ENCODE measurements at places on chromosomes 13 and 19. TPM values are rescaled to one million over a fixed set of nuclear protein-coding genes. Genes with fewer than 3 reads are reported as not detected.

DNA sequence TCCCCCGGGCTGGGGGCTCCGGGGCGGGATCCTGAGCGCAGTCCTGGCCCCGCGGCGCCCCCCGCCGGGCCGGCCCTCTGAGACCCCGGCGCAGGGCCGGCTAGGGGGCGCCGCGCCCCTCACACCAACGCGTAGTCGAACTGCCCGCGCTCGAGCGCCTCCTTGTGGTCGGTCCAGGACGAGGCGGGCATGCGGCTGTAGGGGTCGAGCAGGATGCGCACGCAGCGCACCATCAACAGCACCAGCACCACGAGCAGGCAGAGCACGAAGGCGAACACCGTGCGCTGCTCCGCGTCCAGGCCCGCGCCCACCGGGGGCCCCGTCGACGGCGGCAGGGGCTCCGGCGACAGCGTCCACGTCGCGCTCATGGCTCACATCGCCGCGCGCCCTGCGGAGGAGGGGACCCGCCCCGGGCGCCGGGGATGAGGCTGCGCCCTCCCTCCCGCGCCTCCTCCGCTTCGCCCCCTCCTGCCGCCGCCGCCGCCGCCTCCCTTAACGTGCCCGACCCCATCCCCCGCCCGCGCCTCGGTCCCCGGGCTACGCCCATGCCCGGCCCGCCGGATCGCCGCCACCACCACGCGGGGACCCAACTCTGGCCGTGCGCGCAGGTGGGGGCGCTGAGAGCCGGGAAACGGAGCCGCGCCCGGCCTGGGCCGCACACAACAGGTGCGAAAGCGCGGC lies 624 bp downstream of the CTXN1 start:
- no peak for DNase-seq

DNA sequence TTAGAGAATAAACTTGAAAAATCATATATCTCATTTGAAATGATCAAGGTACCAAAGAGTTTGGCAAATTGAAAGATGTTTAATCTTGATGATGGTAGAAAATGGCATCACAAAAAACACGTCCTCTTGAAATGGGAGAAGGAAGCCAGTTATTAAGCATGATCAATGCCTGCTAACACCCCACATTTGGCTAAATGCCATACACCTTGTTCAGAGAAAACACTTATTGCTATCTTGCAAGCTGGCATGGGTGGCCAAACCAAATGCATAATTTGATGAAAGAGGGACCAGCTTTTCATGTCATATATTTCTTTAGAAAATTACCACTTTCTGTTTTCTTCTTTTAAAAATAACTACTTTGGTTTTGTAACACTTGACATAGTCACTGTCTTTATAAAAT lies 141.3 kb downstream of the ZAR1L start:
- no peak for DNase-seq

- DNase-seq: no peak
Measured at GRCh38 chr19:16259385-16260159, 61.9 kb downstream of the AP1M1 start.

DNA sequence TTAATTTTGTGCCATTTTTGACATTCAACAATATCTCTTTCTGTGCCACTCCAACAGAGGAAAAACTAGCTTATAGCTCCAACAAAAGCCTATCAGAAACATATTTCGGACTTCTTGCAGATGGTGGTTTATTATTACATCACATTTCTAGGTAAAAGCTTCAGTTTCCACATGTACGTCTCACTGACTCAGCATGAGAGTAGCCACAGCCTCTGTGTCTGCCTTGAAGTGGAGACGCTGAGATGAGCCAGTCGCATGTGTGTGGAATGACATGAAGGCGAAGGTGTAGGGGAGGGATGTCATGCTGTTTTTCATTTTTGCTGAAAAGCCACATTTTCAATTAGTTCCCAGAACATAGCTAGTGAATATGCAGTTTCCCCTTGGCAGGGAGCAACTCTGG lies 598.6 kb downstream of the EFNB2 start:
- no peak for DNase-seq

DNA sequence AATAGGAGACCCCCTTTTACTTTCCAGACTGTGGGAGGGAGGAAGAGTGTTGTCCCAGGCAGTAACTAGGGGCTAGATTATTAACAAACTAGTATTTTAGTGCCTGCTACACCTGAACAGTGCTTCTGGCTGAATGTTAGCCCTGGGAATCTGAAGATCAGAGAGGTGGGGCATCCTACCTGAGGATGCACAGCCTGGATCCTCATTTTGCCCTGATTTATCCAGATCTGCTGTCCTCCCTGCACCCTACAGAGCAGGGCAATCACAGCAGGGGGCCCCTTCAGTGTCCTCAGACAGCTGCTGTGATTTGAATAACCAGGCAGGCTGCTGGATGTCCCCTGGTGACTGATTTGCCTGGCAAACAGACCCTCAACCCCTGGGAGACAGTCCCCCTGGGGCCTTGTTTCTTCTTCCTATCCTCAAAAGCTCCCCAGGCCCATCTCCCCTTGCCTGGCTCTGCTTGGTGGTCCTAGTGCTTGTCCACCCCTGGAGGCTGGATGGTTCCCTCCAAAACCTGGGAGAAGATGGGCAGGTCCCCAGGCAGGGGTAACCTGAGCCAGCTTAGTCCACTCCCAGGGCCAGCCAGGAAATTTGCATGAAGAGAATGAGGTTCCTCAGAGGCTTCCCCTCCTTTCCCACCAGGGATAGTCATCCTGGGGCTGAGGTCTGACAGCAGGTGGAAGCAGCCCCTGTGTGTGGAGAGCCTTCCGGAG lies at the start of gene OVOL3:
Gene OVOL3 (plus strand): TSS at position 657 of the 713 bp plus-strand sequence. CDS start 60 bp downstream, outside the sequence.
- DNase-seq: no peak

DNA sequence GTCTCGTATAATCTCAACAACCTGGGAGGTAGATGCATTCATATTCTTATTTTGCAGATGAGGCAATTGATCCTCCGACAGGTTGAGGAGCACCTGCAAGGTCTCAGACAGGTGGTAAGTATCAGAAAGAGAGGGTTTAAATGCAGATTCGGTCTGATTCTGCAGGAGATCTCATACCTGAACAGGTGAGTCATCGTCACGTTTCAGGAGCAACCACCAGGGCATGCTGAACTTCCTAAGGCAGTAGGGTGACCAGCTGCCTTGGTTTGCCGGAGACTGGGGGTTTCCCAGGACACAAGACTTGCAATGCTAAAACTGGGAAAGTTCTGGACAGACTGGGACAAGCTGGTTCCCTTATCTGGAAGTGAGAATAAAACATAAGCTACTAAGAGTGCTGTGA lies 68.8 kb upstream of the TSHZ3 start:
- DNase-seq: no peak

DNA sequence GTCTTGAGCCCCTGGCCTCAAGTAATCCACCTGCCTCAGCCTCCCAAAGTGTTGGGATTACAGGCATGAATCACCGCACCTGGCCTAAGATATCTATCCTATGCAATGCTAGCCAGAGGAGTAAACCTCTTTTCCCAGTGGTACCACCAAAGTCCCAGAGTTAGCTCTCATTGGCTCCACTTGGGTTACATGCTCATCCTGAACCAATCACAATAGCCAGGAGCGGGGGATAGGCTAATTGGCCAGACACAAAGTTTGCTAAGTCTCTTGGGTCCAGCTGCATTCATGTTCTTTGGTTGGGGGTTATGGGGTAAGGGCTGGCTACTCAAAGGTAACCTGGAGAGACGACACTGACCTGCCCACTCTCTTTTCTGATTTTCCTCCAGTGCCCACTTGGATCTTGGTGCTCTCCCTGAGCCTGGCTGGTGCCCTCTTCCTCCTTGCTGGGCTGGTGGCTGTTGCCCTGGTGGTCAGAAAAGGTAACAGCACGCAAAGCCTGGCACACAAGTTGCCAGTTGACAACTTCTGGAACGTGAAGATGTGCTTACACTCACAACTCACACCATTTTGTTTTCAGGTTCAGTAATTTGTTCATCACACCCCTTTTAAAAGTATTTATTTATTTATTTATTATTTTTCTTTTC lies 7.8 kb downstream of the C19orf38 start:
- no peak for DNase-seq

GRCh38 chr19:54339646-54340358 lies 840 bp upstream of the LILRA4 start:
- DNase-seq: no peak

DNA sequence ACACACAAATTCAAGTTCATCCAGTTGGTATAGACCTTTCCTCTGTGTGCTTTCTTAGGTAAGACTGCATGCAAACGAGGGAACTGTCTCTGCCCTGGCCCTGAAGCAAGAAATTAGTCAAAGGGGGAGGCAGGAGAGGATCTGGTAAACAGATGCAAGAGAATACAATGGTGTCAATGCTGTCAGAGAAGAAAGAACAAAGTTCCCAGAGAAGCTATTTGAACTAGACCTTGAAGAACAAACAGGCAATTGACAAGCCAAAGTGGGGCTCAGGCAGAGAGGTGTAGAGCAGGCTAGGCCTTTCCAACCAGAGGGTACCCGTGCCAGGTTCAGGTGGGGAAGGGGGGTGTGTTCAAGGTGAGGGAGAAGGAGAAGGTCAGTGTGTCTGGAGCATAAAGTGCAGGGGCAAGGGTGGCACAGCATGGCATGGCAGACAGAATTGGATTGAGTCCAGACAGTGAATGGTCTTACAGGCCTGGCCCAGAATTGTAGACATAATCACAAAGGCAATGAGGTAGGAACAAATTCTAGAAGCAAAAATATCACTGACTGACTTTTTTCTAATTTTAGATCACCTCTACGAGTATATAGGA lies 95.0 kb upstream of the STARD13 start:
- DNase-seq: no peak

DNA sequence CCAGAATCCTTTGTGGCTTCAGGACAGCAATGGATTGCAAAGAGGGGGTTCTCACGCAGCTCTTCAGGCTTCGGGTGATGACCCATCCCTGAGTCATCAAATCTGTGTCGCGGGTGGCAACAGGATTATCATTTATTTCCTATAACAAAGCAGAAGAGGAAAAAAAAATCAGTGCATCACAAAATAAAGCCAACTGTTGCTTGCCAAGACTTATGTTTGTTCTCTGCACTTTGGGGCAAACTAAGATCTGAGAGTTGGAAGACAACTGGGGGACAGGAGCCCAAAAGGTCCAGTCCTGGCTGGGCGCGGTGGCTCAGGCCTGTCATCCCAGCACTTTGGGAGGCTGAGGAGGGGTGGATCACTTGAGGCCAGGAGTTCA lies 6.4 kb downstream of the GNA15 start:
- DNase-seq: no peak

GRCh38 chr13:113052206-113052605 lies 53.4 kb upstream of the F7 start:
- no peak for DNase-seq

DNA sequence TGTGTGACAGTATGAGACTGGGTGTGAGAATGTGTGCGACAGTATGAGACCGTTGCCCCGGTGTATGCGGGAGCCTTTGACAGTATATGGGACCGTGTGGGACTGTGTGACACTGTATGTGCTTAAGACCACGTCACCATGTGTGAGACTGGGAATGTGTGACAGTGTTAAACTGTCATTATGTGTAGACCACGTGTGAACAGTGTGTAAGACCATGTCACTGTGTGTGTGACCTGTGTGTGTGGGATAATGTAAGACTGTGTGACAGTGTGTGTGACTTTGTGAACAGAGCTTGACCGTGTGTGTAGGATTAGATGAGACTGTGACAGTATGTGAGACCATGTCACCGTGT lies 549 bp downstream of the ZNF583 start:
- no peak for DNase-seq

DNA sequence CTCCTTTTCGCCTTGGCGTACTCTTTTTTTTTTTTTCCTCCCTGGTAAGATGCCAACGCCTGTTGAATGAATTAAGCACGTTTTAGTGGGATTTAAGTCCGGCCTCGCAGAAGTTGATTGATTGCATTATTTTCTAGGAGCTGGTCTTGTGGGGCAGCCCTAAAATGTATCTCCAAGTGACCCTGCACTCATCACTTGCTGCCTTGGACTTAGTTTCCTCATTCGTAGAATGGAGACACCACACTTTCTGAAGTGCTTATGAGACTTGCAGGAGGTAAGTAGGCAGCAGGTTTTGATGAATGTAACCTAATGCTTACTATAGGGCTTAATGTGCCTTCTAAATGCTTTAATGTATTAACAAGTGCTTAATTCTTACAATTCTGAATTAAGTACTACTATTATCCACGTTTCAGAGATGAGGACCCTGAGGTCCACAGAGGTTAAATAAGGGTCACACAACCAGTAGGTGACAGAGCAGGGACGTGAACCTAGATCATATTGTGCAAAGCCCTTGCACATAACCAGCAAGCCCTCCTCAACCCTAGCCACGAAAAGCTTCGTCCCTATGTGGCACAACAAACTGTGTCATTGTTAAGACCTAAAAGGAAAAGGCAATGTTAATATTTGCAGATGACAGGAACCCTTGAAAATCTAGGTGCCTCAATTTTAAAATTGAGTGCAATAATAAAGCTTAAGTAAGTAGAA lies 514 bp upstream of the ARGLU1 start:
- DNase-seq: no peak

DNA sequence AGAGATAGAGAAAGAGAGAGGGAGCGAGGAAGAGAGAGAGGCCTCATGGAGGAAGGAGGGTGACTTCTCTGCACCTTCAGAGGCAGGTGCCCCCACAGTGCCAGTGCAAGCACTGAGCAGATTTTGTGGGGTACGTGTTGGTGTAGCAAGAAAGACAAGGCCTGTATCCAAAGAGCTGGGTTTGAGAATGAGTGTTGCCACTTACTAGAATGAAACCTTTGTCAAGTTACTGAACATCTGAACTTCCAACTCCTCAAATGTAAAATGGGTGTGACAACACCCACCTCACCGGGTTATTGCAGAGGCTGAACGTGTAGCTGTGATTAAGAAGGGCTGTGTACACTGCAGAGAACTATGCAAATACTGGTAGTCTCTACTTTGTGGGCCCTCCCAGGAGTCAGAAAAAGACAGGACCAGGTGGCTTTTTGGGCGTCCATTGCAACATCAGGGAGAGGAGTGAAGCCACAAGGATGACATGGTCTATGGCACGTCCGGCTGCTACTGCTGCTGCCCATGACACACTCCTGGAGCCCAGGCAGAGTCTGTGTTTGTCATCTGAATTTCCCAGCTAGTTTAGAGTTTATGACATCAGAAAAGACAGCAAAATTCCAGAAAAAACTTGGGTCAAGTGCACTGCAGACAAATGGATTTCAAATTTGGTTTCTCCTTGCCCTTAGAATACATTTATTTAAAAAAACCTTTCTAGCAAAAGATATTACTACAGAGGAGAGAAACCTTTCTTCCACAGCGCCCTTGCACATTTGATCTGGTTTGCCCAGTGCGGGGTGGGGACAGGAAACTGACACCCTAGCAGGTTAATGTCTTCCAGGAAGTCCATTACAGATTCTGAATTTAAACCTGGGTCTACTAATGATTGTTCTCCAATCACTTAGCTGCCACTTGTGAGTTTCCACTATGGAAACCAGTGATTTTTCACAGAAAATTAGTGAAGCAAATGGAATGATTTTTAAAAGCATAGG lies 54.0 kb upstream of the ATP12A start:
- no peak for DNase-seq

- DNase-seq: no peak
Measured at GRCh38 chr19:21143854-21144253, 2.0 kb downstream of the ZNF431 start.

The SLC1A6 gene
- 0.20 TPM for polyA plus RNA-seq

The EHD2 gene
- 91.5 TPM for polyA plus RNA-seq

The ZNF229 gene
- polyA plus RNA-seq: 4.8 TPM

The ZDHHC20 gene
- 37.3 TPM for polyA plus RNA-seq

The TNFAIP8L1 gene
- 9.5 TPM for polyA plus RNA-seq

The TUBA3C gene
- polyA plus RNA-seq: not detected

The ZNF780A gene
- 8.6 TPM for polyA plus RNA-seq

Measured in forelimb muscle (tissue), 1 donor.